ENCODE measurements at places on chromosomes 1 and 21.

- no peak for DNase-seq
These were observed 1.9 kb upstream of the YRDC start for GRCh38 chr1:37809942-37810341.

GRCh38 chr21:20250337-20250736 lies 747.9 kb upstream of the NCAM2 start:
- no peak for DNase-seq

GRCh38 chr21:42299324-42300044 lies 15.7 kb downstream of the TFF3 start:
- no peak for DNase-seq

DNA sequence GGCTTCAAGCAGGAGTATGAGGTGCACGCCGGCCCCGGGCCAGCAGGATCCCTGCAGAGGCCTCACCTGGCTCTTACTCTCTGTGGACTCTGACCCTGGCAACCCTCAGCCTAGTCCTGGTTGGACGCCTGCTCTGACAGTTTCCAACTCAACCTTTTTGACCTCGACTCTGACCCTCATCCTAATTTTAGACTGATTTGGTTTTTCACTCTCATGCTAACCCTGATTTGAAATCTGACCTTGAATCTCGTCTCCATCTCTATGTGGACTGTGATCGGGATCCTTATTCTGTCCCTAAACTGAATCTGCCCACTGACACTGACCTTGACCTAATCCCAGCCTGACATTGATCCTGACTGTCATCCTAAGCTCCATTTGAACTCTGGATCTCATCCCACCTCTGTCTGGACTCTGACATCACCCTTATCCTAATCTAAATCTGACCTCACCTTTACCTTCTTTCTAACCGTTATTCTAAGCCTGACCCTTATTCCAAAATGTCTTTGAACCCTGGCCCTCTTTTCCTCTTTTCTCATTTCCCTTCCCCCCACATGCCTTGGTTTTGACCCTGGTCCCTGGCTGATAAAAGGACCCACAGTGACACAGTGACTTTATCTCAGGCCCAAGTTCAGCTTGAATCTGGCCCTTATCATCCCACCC lies 67.8 kb downstream of the PTPRU start:
- no peak for DNase-seq

- no peak for DNase-seq
These were observed 176.2 kb upstream of the PRMT6 start for GRCh38 chr1:106880226-106880625.

DNA sequence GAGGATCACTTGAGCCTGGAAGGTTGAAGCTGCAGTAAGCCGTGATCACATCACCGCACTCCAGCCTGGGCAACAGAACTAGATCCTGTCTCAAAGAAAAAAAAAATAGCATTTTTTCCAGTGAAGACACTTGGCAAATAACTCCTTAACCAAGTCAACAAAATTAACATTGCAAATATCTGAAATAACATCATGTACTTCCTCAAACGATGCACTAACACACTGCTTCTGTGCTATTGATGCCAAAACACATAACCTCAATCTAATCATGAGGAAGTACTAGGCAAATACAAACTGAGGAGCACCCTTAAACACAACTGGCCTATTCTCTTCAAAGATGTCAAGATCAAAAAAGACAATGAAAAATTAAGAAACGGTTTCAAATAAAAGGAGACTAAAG lies 32.3 kb downstream of the PABPC4 start:
- no peak for DNase-seq

GRCh38 chr1:45014321-45015028 lies 2.4 kb downstream of the UROD start:
- peak; percentile 60 for DNase-seq

GRCh38 chr1:207873055-207873890 lies 37.7 kb downstream of the CD34 start:
- no peak for DNase-seq

DNA sequence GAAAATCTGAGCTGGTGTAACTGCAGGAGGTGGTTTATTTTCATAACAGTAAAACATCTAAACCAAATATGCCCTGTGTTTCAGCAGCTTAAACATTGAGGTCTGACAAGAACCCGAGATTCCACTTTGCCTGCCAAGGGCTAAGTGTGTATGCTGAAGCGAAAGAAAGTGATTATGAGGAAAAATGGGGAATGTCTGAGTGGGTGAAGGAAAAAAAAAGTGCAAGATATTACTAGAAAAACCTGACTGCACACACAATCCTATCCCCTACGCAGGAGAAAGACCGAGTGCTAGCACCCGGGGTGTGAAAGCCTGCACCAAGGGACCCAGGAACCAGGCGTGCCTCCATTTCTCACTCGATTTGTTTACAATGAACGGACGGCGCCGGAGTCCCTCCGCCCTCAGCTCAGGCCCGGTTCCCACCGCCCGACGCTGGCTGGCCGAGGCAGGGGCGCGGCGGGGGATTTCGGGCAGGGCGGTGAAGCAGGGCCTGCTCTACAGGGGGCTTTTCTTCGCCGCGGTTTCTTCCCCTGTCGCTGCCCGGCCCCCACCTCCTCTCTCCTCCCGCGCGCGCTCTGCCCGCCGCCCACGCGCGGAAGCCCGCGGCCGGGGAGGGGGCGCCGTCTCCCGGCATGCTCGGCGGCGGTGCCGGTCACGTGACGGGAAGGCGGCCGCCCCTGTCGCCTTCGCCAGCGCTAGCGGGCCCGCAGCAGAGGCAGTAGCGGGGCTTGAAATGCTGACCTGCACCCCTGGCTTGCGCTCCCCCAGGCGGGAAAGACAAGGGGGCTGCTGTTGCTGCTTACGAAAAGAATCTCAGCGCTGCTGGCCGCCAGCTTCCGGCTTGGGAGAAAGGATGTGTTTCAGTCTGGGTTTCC lies 35.9 kb downstream of the ITPKB start:
- peak; percentile 80 for DNase-seq

DNA sequence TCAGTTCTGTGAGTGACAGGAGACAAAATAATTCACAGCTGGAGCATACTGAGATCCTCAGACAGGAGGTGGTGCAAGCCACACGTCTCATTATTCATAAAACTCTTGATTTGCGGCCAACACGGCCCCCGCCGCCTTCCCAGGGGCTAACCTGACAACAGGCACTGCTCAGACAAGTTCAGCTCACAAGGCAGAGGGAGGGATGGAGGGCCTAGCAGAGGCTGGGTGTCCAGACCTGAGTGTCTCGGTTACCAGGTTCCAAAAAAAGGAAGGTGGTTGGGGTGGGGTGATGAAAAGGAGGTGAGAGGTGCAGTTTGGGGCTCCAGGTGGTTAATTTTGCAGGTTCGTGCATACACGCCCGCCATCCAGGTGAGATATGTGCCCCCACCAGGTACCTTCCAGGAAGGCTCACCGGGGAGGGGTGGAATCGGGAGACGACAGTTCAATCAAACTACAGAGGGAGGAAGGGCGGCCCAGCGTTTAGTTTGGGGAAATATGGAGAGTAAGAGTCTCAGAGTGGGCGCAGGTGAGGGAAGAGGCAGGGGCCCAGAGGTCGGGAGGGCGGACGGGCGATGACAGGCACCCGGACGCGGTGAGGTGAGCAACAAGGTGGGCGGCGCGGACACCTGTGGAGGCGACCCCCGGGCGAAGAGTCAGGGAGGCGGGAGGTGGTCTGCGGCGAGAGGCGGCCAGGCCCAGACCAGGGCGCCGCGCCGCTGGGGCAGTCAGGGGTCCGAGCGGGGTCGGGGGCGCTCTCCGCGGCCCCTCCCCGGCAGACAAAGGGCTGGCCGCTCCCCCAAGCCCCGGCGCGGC lies 629 bp downstream of the CTNNBIP1 start:
- DNase-seq, result no peak

GRCh38 chr1:184836934-184837895 lies 82.6 kb upstream of the EDEM3 start:
- DNase-seq, result no peak

DNA sequence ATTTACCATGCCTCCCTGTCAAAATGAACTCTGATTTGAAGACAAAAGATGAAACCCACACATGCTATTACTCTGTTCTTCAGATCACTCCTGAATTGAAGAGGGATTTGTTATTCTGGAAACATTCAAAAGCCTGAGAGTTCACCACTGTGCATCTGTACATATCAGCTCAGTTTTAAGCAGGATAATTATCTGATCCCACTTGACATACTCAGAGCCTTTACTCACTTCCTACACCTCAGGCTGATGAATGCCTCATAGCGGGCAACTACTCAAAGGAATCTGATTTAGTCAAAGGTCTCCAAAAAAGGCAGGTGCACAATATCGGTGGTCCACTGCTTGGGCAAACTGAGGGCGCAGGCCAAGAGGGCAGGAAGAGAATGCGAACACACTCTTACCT lies 47.5 kb upstream of the LPAR3 start:
- DNase-seq, result no peak

- DNase-seq, result no peak
These were observed at the start of gene TRIM67 for GRCh38 chr1:231161667-231162296. TRIM67 (plus strand) TSS chr1:231162058; CDS start chr1:231162970, 912 bp downstream.

DNA sequence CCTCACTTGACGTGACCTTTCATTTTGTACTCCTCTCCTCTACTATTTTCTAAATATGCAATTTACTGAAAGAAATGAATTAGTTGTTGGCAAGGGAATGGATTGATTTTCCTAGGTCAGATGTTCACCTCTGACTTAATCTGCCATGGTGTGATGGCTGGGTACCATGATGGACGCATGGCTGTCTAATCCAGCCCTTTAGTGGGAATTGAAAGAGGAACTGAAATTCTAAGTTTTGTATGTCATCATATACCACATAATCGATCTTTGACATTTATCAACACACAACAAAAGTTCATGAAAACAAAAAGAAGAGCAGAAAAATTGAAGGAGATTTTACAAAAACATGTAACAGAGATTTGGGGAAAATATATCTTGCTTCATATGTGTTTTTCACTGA lies 331.3 kb upstream of the SNX7 start:
- DNase-seq, result no peak

- DNase-seq, result no peak
These were observed 16.7 kb downstream of the PALMD start for GRCh38 chr1:99662539-99663080.

GRCh38 chr1:14810595-14811361 lies 212.3 kb downstream of the KAZN start:
- no peak for DNase-seq

DNA sequence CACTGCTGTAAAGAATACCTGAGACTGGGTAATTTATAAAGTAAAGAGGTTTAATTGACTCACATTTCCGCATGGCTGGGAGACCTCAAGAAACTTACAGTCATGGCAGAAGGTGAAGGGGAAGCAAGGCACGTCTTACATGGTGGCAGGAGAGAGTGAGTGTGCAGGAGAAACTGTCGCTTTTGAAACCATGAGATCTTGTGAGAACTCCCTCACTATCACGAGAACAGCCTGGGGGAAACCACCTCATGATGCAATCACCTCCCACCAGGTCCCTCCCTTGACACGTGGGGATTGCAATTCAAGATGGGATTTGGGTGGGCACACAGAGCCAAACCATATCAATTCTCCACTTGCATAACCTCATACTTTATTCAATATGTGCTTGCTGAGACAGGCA lies 76.6 kb downstream of the GIPC2 start:
- no peak for DNase-seq

GRCh38 chr1:5225707-5226704 lies 571.6 kb downstream of the AJAP1 start:
- no peak for DNase-seq

GRCh38 chr1:237799762-237800474 lies 90.8 kb downstream of the ZP4 start:
- no peak for DNase-seq

GRCh38 chr21:35206141-35207125 lies 157.3 kb upstream of the RUNX1 start:
- DNase-seq, result no peak

DNA sequence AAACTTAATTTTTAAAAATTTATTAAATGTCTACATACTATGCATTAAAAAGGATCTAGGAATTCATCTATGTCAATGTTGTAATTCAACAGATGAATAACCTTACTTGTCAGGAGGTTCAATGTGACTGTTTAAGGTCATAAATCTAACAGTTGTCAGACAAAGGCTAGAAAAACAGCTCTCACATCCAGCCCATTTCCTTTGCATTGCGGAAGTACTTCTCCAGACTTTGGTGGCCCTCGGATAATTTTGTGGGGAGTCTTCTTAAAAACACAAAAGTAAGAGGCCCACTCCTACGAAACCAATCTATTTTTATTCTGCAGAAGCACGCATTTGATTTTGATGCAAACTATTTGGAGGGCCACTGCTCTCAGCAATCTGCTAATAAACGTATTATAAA lies 122.6 kb upstream of the CHRM3 start:
- no peak for DNase-seq

GRCh38 chr21:44800971-44801467 lies 601 bp downstream of the UBE2G2 start:
- DNase-seq, result no peak

GRCh38 chr1:207389728-207390464 lies 64.2 kb upstream of the CR2 start:
- no peak for DNase-seq

GRCh38 chr1:234573711-234574299 lies 36.2 kb downstream of the IRF2BP2 start:
- no peak for DNase-seq

DNA sequence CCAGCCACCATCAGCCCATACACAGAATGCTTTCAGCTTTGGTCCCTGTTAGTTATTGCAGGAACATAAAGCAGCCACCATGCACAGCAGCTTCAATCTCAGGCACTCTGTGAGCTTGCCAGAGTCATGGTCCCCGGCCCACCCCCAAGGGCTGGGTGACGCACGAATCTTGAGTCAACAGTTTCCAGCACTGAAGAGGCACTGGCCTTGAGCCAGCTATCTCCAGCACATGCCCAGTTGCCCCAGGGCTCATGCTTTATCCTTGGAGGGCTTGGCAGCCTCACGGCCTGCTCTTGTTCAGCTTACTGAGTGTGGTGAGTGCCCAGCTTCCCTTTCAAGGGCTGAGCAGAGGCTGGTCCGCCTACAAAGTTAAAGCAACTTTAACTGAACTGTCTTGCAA lies 200.7 kb upstream of the RAB4A start:
- DNase-seq, result no peak

GRCh38 chr1:91603409-91603808 lies 102.8 kb downstream of the CDC7 start:
- DNase-seq, result no peak

DNA sequence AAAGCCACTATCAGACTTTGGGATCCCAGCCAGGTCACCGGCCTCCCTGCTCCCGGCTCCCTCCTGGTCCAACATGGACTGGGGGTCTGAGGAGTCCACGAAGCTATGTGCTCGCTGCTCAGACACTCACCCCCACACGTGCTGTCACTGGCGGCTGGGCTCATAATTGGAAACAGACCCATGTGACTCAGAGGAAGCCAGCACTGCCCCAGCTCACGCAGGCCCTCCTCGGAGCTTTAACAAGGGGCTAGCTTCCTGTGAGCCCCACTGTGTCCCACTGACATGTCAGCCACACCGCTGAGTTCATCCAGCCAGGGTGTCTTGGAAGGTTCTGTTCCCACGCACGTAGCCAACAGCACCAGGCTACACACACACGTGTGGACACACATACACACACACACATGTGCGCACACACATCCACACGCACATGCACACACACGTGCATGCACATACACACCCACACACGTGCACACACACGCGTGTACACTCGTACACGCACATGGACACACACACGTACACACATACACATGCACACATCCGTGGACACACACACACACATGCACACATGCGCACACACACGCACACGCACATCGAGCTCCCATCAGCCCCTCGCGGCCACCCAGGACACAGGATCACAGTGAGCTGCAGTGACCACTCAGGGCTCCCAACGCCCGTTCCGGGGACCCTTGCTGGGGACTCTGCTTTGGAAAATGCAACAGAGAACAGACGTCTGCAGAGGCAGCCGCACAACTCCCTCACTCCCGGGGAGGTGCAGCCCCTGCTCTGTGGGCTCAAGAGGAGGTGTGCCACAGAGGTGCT lies 18.4 kb upstream of the COL6A2 start:
- no peak for DNase-seq

Measured in activated T-helper 1 cell treated with anti-CD3 and anti-CD28 coated beads, Interleukin-2, amount 50 U/mL, for 16 hours (primary cell).